ENCODE measurements at places on chromosomes 6 and 20.

DNA sequence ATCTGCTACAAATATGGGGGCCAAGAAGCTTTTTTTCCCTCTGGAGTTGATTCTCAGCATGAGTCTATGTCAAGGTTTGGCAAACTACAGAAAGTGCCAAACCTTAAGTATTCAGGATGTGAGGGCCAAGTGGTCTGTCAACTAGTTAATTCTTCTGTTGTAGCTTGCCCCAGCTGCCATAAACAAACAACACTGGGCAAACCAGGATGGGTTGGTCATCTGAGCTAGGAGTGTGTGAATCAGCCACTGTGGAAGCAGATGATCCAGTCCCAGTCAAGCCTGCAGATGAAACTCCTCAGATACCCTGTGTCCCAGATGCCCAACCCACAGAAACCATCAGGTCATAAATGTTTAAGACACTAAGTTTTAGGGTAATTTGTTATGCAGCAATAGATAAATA, 103.0 kb upstream of the MOCS1 start:
- DNase-seq = no peak

- DNase-seq = peak; percentile 29
These were observed at the start of gene LKAAEAR1 for GRCh38 chr20:64083804-64084684. Gene LKAAEAR1, minus strand, starts transcription at chr20:64084398. Its CDS starts 179 bp downstream, at chr20:64084219.

DNA sequence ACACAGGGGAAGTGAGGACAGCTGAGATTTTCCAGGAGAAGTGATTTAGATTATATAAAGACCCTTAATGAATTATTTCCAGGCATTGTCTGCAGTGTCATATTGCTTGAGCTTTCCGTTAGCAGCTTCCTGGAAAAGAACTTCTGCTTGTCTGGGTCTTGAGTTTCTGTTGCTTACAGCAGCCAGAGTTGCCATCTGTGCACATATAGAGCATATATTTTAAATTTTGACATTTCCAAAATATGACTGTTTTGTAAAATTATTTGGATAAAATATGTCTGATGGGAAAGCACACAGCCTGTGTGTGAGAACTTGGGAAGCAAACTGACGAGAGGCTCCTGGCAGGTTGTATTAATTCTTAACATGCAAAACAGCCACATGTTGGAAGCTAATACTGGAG, 21.0 kb upstream of the NKX2-2 start:
- DNase-seq = no peak

DNA sequence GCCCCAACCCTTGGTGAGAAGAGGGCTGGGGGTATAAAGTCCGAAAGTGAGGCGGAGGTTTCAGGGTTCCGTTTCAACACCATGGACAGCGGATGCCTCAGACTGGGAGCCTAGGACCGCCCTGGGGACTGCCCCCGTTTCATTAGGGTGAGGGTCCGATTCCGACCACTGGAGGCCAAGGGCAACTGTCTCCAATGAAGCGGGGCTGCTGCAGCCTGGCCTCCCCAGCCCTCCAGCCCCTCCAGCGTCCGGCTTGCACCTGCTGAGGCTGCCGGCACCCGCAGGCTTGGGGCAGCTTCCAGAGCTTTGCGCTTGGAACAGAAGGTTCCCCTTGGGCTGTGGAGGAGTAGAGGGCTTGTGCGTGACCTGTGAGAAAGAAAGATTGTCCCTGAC, 39.9 kb downstream of the YTHDF1 start:
- DNase-seq = peak; percentile 32

GRCh38 chr20:58459058-58459750, 56.0 kb downstream of the APCDD1L start:
- no peak for DNase-seq

DNA sequence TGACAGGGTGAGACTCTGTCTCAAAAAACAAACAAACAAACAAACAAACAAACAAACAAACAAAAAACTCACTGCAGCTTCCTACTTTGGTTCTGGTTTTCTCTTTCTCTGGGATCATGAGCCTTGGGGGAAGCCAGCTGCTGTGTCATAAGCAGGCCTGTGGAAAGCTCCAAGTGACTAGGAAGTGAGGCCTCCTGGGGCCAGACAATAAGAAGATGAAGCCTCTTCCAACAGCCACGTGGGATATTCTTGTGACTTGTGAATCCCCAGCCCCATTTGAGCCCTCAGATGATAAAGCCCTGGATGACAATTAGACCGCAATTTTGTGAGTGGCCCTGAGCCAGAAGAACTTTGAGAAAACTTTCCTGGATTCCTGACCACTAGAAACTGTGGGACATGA, 11.4 kb downstream of the HLA-A start:
- peak; percentile 23 for DNase-seq

DNA sequence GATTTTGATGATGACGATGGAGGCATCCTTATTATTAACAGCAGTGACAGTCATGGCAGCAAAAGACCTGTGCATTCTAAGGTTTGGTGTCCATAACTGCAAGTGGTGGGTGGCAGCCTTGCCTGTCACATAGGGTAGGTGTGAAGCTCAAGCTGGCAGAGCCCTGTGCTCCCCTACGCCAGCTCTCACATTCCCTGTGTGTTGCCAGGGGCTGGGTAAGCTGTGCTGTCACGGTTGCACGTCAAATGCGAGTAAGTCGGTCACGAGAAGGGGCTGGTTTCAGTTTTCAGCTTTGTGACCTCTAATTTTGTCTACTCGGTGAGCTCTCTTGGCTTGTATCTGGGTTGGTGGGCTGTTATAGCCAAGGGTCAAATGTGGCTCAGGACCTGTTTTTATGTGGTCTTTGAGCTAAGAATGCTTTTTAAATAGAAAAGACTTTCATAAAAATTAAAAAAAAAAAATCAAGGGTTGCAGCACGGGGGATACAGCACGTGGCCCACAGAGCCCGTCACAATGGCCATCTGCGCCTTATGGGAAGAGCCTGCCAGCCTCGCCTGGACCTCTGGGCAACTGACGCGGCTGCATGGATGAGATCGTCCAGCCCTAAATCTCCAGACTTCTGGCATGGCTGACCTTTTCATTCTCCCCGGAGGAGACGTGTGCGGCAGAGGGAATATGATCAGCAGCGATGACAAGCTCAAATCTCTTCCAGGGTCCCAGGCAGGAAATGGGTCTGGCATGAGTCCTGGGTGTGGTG, 148.5 kb downstream of the PHACTR3 start:
- DNase-seq = peak; percentile 15

- DNase-seq = no peak
These were observed 9.7 kb downstream of the PCMTD2 start for GRCh38 chr20:64265201-64265600.

Data from GM23248 (cell line).